ENCODE measurements at places on chromosomes 11 and 22. TPM values are rescaled to one million over a fixed set of nuclear protein-coding genes. Genes with fewer than 3 reads are reported as not detected.

DNA sequence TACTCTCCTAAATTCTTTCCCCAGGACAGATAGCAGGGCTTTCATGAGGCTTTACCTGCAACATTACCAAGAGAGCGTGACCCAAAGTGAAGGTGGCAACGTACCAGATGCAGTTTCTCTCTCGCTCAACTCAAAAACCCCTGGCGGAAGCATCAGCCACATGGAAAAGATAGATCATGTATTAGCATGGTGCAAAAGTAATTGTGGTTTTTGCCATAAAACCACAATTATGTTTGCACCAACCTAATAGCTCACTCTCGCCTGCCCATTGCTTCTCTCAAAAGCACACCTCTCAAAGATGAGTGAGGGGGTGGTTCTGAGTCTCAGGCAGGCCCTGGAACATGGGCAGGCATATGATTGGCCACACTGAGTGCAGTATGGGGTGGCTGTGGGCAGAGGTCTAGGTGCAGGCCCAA lies 7.0 kb downstream of the MS4A6A start:
- no peak for DNase-seq

DNA sequence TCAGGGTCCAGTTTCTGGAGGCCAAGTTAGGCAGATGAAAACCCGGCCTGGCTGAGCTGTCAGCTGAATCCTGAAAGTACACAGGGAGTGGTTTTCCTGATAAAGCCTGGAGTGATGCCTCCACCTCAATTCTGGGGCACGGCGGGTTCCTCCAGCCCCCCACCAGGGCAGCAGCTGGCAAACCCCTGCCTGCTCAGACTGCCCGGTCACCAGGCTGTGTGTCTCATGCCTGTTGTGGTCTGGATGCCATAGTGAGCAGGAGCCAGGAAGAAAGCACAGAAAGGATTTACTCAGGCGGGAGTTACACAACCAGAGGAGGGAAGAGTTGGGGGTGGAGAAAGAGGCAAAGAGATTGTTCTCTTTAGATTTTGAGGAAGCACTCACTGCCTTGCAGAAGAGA lies 119.9 kb upstream of the RASSF10 start:
- DNase-seq: peak; percentile 67

DNA sequence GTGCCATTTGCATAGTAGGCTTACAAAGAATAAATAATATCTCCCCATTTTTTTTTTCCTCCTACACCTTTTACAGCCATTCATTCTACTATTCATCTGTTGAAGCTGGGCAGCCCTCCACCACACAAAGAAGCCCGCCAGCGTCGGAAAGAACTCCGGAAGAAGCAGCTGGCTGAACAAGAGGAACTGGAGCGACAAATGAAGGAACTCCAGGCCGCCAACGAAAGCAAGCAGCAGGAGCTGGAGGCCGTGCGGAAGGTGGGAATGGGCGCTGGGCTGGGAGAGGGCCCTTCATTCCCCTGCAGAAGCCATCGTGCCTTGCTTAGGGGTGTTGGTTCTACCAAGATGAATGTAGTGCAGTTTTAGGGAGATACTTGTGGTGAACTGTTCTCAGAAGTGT lies 68.6 kb downstream of the SWAP70 start:
- DNase-seq: no peak

EHD1 gene
- total RNA-seq: 107 TPM

TRIM66 gene
- total RNA-seq: 5.0 TPM

OR4X2 gene
- total RNA-seq: not detected

MUC6 gene
- not detected for total RNA-seq
